T-helper 1 cell (primary cell): ENCODE measurements at places on chromosomes 4 and X.

- DNase-seq = no peak
Observed at GRCh38 chrX:70013466-70014381, 36.0 kb downstream of the AWAT2 start.

DNA sequence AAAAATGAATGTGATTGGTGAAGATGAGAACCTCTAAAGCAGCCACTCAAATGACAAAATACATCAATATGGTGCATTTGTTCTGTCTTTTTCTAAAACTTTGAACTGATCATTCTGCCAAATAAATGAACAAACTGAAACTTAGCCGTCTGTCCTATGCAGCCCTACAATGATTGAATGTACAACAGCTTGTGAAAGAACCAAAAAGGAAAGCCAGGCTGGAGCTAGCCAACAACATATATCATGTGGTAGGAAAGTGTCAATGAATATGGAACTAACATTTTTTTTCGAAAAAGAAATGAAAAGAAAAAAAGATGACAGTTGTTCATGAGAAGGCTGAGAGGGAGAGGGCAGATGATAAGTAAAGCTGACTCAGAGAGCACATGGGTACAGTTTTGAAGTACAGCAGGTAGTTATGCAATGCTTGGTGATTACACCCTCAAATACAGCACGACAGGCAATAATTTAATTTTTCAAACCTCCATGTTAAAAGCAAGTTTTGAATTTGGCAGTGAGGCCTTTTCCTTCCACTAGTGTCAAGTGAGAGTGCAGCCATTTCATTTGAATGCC lies 21.2 kb upstream of the SLC7A11 start:
- DNase-seq = no peak

DNA sequence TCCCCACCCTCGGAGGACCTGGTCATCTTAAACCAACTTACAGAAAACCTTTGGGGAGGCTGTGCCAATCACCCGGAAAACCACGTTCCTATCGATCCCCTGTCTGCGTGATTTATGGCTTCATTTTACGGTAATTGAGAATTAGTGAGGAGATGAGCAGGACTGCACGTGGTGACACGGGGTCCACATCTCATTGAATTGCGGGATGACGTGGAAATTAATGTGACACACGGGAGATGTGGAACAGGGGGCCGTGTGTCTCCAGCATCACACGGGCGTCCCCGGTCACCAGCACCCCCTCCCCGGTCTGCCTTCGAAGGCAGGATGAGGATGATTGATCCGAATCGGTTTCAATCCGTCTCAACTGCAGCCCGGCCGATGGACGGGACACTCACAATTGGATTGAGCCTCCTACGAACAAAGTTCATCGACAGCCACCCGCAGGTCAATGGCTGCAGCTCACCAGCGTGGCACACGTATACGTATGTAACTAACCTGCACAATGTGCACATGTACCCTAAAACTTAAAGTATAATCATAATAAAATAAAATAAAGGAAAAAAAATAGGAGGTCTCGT lies 160.3 kb downstream of the SHOX start:
- DNase-seq = no peak

GRCh38 chr4:174037049-174037448 lies 246.4 kb downstream of the FBXO8 start:
- DNase-seq = no peak

GRCh38 chr4:181364504-181364903 lies 878.7 kb upstream of the TENM3 start:
- DNase-seq = no peak

GRCh38 chr4:39067031-39067430 lies 5.0 kb downstream of the KLHL5 start:
- DNase-seq = no peak

- DNase-seq = no peak
Observed at GRCh38 chr4:69838977-69839376, 21.0 kb downstream of the SULT1E1 start.

DNA sequence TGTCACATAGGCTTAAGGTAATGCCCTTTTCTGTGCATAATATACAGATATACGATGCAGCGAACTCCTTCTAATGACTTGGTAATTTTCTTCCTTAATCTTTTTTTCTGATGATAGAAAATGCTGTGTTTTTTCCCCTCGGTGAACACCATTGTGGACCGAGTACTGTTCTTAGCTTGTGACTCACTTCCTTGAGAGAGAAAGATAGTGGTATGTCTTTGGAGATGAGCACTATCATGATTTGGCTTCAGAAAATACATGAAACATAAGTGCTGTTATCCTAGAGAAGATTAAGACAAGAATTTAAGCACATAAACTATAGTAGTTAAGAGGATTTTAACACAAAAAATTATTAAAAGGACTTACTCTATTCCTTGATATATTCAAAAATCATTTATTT lies 63.9 kb downstream of the RS1 start:
- DNase-seq = no peak

DNA sequence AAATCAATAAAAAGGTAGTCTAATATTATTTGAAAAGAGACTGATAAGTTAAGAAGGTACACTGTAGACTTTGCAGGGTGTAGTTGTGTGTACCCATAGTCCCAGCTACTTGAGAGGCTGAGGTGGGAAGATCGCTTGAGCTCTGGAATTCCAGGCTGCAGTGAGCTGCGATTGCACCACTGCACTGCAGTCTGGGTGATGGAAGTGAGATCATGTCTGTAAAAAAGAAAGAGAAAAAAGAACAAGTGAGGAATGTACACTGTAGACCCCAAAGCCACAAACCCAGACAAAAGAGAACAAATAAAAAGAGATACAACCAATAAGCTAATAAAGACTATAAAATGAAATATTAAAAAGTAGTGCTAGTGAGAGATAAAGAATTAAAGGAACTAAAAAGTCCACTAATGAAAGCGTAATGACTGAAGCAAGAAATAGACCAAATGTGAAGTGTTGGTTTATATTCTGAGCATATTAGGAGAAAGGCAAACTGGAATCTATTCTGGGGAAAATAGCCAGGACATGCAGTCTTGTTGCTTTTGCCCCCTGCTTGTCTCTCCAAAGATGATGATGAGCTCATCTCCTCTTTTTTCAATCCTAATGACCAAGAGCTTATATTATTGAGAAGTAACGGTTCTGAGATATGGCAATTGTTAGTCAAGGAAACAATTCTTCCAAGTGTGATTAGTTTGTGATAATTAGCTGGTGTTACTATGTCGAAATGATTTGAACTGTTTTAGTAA lies 19.1 kb downstream of the GSX2 start:
- DNase-seq = no peak

DNA sequence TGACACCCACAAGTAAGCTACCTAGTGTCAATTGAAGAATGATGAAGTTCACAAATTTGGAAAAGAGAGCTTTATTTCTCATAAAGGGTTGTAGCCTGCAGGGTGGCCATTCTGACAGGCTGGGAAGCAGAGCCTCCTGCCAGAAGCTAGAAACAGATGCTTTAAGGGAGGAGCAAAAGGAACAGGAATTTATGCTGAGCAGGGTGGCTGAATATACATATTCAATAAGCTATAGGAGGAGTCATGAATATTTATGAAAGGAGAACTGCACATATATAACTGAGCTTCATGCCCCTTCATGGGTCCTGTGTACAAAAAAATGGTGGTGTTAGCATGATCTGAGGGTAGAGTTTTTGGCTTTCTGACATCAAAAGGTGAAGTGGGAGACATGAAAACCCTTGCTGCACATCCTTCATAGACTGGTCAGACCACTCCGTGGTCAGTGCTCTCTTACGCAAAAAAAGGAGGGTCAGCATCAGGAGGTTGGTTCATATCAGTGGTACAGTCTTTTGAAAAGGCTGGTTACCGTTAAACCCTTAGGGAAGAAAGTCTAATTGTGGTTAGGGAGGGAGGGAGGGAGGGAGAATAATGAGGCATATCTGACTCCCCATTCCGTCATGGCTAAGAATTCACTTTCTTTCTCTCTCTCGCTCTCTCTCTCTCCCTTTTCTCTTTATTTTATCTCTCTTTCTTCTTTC lies 121.4 kb downstream of the LUZP4 start:
- DNase-seq = no peak

DNA sequence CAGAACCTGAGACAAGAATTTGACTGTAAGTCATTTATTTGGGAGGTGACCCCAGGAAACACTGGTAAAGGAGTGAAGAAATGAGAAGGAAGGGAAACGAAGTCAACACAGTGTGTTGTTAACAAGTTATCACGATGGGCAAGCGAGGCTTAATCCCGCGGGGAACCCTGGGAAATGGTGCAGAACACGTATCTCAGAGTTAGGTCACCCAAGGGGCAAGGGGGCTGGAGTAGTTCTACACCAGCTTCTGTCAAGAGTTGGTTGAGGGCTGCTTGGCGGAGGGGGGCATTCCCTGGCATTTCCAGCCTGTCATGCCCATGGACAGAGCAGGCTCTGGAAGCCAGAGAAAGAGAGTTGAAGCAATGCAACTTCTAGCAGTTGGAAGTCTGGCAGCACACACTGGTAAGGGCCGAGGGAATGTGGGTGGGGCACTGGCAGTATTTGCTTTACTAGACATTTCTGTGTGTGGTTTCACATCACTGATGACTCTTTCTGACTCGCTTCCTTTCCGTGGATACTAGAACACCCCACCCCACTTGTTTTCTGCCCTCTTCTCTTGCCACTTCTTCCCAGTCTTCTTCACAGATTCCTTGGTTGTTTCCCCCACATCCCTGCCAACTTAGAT lies 52.2 kb upstream of the ADGRG2 start:
- DNase-seq = no peak

- no peak for DNase-seq
Observed at GRCh38 chrX:129493643-129494042, 29.6 kb downstream of the SMARCA1 start.

DNA sequence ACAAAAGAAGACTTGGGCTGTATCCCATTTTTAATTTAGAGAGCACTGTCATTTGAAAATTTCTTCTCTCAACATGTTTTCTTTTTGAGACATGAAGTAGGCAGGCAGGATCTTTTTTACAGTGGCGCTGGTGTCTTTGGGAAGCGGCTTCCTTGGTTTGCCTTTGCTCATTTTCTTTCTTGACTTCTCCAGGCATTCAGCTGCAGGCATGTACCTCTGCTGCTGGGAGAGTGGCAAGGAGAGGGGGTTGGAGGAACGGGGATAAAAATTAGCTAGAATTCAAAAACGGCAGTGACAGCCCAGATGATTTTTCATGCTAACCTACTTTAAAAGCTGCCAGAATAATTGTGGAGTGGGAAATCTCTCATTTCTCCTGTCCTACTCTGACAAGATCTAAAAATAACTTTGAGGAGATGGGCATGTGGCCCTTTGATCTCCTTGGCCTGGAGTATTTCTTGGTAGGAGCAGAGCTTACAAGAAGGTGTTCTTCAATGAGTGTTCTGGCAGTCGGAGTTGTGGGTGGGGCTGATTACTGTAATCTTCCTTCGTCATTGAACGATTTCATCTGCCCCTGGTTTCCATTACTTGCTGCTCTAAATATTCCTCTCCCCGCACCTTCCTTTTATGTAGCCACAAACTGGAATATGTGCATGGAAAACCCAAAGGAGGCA lies 54.8 kb downstream of the TBL1X start:
- no peak for DNase-seq

GRCh38 chrX:10189317-10190268 lies 32.8 kb downstream of the CLCN4 start:
- DNase-seq = peak; percentile 64

DNA sequence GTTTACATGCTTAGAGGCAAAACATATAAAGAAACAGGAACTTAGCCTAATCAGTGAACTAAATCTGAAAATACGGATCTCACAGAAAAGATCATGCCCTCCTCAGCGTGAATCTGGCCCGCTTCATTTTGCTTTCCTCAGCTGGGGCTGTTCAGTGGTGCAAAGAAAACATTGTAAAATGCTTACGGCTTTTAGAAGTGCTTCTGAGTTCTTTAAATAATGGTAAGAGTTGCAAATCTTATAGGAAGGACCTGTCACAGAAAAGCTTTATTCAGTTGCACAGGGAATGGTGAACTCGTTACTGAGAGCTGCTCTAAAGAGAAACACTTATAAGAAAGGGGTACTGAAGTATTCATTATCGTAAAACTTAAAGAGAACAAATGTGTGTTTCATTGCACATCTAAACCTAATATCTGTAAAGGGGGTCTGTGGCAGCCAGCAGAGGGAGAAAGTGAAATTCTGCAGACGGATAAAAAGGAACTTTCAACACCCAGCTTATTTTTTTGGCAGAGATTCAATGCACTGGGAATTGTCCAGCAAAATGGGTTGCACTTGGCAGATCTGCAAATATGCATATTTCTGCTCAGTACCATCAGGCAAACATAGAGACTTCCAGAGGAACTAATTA lies 139.2 kb upstream of the ANK2 start:
- DNase-seq = no peak

DNA sequence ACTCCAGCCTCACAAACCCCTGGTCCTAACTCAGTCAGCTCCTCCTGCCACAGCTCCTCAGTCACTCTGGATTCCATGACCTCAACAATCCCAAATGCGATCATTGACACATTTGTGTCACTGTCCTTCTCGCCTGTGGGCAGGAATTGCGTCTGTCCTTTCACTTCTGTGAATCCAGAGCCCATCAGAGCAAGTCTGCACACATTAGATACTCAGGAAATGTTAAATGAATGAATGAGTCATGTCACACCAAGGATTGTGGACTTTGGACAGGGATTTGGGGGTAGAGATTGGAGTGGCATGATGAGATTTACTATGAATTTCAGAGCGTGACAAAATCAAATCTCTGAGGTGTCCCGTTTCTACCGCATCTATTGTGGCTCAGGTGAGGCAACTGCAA lies 11.8 kb upstream of the CLDN24 start:
- no peak for DNase-seq

GRCh38 chrX:18594079-18594478 lies 77.8 kb downstream of the RS1 start:
- no peak for DNase-seq

GRCh38 chr4:139942241-139942640 lies 211.7 kb downstream of the MAML3 start:
- DNase-seq = no peak

GRCh38 chr4:82599336-82599735 lies 37.5 kb upstream of the TMEM150C start:
- no peak for DNase-seq

DNA sequence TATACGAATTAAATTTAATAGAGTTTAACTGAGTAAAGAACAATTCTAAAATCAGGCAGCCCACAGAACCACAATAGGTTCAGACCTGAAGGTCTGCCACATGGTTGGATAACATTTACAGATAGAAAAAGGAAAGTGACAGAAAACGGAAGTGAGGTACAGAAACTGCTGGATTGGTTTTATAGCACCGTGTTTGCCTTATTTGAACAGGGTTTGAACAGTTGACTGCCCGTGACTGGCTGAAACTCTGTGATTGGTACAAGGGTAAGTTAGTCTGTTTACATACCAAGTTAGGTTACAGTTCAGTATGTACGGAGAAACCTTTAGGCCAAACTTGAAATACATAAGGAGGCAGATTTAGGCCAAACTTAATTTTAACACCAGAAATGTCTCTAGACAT lies 64.1 kb upstream of the ATXN3L start:
- DNase-seq = no peak
